ENCODE measurements at places on chromosomes 3 and 15. TPM values are rescaled to one million over a fixed set of nuclear protein-coding genes. Genes with fewer than 3 reads are reported as not detected.

Gene STRIT1
- total RNA-seq = not detected

GRCh38 chr15:65033659-65034269 is 4.3 kb upstream of the MTFMT start:
- H3K4me3 ChIP-seq = no peak overlapping the region
- H3K27me3 ChIP-seq = no peaks in the 10 kb centered on the region
- no peak for DNase-seq
- no peaks in the 10 kb centered on the region for H3K36me3 ChIP-seq
- H3K4me1 ChIP-seq = peaks cover 1% of the 10 kb centered on the region

DNA sequence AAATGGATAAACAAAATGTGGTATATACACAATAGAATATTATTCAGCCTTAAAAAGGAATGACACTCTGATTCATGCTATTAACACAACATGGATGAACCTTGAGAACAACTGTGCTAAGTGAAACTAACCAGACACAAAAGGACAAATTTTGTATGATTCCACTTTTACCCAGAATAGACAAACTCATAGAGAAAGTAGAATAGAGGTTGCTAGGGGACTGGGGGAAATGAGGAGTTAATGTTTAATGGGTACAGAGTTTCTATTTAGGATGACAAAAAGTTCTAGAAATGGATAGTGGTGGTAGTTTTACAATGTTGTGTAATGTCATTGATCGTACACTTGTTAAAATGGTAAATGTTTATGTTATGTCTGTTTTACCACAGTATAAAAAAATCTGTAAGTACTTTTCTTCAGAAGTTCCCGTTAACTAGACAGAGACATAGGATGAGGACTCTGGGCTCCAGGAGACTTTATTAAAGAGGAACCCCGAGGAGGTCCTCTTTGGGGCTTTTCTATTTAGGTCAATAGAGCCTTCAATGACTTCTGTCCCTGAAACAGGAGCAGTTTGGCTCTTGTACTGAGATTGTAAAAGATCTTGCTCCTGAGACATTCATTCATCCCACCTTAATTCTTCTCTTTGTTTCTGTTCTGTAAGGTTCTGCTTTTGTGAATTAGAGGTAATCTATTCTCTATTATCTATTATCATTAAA is 24.5 kb downstream of the ABHD6 start:
- H3K27me3 ChIP-seq = no peaks in the 10 kb centered on the region
- peaks cover 4% of the 10 kb centered on the region for H3K36me3 ChIP-seq
- H3K27ac ChIP-seq = no peak overlapping the region
- no peak for DNase-seq

DNA sequence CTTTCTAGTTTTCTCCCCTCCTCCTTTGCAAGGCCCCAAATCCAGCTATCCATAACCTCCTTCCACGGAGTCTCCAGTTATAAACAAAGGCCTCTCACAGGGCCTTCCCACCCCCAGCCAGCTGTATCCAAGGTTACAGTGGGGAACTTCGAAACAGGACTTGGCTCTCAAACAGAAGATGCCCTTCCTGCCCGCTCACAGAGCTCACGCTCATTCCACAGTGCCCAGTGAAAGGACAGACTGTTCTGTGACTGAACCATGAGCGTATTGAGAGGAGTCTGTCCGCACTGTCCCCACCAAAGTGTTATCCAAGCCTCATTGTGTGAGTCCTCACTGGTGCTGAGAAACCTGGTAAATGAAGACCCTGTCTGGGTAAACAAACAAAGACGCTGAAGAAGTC is 35.4 kb downstream of the ARHGAP31 start:
- no peak overlapping the region for H3K27ac ChIP-seq
- DNase-seq = no peak
- H3K4me3 ChIP-seq = no peak overlapping the region
- H3K4me1 ChIP-seq = peaks cover 36% of the 10 kb centered on the region
- no peaks in the 10 kb centered on the region for H3K27me3 ChIP-seq
- H3K36me3 ChIP-seq = no peaks in the 10 kb centered on the region

Measured in thyroid gland (tissue), 4 donors.